ENCODE measurements at places on chromosomes 11 and 22.

DNA sequence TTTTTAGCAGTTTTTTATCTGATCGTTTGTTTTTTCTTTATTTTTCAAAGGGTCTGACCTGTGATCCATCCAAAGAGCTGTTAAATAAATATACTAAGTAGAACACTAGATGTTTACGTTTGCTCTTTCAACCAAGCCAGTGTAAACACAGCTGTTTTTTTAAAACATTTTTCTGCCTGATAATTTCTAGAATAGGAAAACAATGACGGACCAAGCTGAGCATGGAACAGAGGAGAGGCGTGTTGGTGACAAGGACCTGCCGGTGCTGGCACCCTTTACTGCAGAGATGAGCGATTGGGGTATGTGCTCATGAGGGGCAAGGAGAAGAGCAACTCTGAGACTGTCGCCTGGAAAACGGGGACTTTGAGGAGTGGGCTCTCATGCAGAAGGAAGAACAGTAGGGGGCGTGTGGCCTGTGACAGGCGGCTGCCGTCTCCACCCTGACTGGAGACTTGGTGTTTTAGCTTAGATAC is 28.6 kb upstream of the PANX2 start:
- no peak for DNase-seq

GRCh38 chr11:114255289-114255688 is 40.9 kb upstream of the NNMT start:
- no peak for DNase-seq

DNA sequence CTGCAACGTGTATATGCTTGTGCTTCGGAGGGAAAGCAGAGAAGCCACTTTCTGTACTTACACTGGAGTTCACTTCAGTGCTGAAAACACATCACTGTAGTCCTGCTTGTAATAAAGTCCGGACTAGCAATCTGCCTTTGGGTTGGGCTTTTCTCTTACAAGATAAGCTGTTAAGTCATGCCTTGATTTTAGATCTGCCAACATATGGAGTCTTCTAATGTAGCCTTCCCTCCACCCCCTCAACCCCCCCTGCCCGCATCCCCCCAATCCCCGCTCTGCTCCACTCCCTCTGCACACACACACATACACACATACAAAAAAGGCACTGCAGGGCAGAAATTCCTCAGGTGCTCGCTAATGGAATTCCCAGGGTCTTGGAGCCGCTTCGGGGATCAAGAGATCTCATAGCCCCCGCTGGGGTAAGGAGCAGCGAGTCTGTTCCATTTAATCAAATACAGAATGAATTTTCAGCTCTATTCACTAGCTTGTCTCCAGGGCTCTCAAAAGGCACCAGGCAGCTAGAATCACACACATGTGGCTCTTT is 3.4 kb downstream of the CDON start:
- no peak for DNase-seq

DNA sequence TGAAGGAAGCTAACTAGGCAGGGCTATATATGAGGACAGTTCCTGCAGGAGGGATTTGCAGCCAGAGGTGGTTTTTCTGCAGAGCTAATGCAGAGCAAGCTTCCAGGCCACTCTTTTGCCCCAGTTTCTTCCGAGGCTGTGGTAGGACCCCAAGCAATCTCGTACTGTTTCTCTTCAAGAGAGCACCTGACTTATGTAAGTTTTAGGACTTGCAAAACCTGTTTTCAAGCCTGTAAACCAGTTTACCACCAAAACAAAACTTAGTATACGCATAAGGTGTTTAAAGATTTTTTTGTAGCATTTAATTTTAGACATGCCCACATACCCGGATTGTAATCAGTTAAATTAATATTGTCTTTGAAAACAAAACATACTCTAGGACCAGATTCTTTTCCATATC is 7.7 kb upstream of the APLP2 start:
- no peak for DNase-seq

DNA sequence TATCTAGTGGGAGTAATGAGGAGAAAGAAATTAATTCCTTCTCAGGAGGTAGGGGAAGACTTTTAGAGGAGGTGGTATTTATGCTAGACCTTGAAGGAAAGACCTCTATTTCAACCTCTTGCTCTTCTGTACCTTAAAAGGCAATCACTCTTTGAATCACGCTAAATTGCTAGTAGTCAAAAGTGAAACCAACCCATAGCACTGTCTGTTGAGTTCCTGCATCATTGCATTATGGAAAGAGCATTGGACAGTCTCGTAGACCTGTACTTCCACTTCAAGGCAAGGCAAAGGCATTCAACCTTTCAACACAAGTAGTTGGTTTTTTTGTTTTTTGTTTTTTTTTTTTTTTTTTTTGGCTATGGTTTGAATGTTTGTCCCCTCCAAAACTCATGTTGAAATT is 770.4 kb downstream of the ETS1 start:
- no peak for DNase-seq

All from activated CD4-positive, alpha-beta T cell treated with anti-CD3 and anti-CD28 coated beads for 36 hours (primary cell).